ENCODE measurements at places on chromosomes 5 and 9.

GRCh38 chr5:75242067-75242466, 5.4 kb upstream of the ANKRD31 start:
- DNase-seq, result no peak

GRCh38 chr5:9924614-9925013, 294.5 kb upstream of the TAS2R1 start:
- DNase-seq, result no peak

DNA sequence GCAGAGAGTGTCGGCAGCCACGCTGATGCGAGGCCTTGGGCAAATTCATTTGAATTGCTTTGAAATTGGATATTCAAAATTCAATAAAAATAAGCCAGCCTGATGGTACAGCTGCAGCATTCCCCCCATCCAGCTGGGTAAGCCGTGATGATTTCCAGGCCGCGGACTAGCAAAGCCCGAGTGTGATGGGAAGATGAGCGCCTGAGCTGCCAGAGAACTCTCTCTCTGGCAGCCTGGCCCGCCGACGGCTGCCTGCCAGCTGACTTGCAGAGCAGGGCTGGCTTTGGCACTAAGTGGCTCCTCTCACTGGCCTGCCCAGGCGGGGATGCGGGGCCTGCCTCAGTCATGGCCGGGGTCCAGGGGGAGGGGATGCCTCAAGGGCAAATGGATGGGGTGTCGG, 268.3 kb upstream of the WWC1 start:
- peak; percentile 83 for DNase-seq

- no peak for DNase-seq
Observed at GRCh38 chr9:121807069-121807822, 155.8 kb downstream of the DAB2IP start.

- DNase-seq, result no peak
Observed at GRCh38 chr5:150272531-150272930, 17.0 kb downstream of the CAMK2A start.

DNA sequence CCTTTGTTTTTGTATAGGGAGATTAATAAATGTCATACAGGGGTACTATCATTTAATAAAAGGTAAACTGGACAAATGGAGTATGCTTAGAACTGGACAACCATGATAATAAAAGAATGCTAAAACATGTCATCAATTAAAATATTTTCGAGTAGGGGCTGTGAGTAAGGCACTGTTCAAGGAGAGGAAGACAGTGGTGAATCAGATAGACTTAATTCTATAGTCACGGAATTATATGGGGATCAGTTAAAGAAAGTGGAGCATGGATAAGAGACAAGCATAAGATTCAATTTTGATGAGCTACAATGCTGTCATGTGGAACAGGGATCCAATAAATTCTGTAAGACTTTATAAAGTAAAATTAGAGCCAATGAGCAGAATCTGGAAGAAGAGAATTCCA, 104.5 kb downstream of the HMHB1 start:
- DNase-seq, result no peak

- DNase-seq, result peak; percentile 20
Observed at GRCh38 chr5:74866596-74867162, 492 bp upstream of the FAM169A start.

DNA sequence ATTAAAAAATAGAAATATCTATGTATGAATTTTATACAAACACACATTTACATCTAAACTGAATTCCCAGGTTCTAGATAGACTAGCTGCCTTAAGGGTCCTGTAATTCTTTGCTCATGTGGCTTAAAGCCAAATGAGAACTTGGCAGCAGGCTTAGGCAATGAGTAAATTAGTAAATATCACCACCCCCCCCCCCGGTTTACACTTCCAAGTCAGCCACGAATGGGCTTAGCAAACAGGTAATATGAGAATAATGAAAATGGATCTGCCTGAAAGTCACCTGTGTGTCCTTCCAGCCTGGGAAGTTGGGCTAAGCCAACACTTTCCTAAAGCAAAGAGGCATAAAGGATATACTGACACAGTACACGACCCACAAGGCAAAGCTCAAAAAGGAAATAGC, 108.6 kb downstream of the KLHL3 start:
- DNase-seq, result no peak

- no peak for DNase-seq
Observed at GRCh38 chr9:32704343-32704742, 68.9 kb upstream of the TAF1L start.

DNA sequence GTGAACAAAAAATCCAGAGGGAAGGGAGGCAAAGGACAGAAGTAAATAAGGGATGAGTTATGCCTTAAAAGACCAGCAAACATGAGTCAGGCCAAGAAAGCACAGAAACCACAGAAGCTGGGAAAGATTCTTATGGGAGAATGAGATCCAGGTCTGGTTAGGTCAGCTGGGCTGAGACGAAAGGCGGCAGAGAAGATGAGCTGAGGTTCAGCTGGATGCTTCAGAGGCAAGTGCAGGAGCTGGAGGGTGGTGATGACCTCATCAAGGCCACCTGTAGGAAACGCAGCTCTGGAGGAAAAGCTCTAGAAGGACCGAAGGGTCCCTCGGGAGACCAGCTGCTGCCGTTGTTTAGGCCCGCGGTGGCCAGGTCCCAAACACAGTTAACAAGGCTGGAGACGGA, 152.0 kb downstream of the MYO10 start:
- DNase-seq, result no peak

DNA sequence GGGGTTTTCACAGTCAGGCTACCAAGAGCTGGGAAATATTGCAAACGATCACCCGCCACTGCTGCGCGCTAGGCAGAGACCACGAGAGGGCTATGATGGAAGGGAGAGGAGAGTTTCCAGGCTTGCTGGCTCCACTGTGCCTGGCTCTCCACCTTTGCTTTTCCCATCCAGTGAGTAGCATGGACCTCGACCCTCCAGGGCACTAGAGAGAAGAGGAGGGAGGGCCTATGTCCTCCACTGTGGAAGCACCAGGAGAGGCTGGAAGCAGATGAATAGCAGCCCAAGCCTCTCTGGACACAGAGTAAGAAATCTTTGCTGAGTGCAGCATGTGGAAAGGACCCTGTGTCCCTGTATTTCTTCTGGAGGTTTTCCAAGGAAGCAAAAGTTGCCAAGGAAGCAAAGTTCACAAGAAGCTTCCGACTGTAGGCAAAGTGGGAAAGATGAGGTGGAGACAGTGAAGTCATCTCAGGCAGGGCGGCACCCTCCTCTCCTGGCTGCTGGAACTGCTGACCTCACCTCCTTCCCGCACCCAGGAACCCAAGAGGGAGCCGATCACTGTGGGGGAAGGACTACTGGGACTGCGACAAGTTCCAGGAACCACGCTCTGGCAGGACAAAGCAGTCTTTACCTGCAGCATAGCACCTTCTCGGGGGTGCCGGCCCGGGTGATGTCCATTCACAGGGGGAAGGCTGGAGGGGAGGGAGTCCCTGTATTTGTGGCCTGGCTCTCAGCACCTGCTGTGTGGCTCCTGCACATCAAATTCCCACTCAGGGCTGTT, 79.6 kb downstream of the CSNK1A1 start:
- DNase-seq, result no peak

- DNase-seq, result no peak
Observed at GRCh38 chr5:156694598-156694997, 155.5 kb upstream of the PPP1R2B start.

- peak; percentile 23 for DNase-seq
Observed at GRCh38 chr5:78295035-78295961, 800 bp upstream of the AP3B1 start.

- no peak for DNase-seq
Observed at GRCh38 chr5:88667496-88668201, 215.3 kb downstream of the MEF2C start.

- DNase-seq, result peak; percentile 77
Observed at GRCh38 chr5:172868924-172869591, 35.0 kb downstream of the ERGIC1 start.

DNA sequence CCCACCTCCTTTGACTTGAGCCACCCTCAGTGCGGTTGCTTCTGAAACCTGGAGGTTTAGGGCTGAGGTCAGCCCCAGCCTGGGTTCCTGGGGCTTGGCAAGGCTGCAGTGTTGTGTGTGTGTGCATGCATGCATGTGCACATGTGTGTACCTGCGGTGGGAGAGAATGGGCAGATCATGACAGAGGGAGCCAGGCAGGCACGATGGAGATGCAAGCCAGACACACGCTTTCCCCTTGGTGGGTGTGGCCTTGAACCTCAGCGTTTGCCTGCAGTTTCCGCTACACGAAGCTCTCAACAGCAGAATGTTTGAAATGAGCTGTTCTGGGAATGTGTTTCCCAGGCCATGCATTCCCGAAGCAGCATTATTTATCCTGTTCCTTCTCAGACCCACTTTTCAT, 65.9 kb upstream of the RAPGEF1 start:
- DNase-seq, result no peak

DNA sequence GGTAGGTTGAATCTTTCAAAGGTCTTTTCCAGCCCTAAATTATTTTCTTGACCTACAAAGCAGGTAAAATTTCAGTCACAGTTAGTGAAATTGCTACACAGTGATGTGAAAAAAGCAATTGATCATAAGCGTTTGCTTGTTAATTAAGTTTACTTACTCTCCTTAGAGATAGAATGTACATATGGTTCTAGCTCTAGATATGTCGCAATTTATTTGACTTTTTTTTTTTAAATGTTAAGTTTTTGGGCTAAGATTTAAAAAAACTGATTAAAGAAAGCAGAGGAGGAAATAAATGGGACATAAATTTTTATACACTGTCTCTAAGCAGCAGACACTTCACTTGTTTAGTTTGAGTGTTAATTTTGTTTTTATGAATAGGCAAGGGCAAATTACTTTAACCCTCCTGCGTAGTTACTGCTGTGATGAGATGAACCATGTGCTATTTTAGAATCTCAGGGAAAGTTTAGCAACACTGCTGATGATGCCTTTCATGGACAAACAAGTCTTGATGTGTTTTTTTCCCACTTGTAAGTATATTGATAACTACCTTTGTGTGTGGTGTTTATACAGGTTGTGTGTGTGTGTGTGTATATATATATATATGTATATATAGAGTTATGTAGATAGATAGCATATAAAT, 38.3 kb upstream of the FAM120AOS start:
- DNase-seq, result no peak

- DNase-seq, result no peak
Observed at GRCh38 chr5:107270561-107270960, 400.2 kb downstream of the EFNA5 start.

- DNase-seq, result no peak
Observed at GRCh38 chr5:109550077-109550476, 139.7 kb upstream of the MAN2A1 start.

- DNase-seq, result no peak
Observed at GRCh38 chr5:136840601-136841000, 475.3 kb upstream of the TRPC7 start.

Data from femur (tissue), 1 donor.